Spinal cord (tissue), 10 donors: ENCODE measurements at places on chromosomes 1 and 21. TPM values are rescaled to one million over a fixed set of nuclear protein-coding genes. Genes with fewer than 3 reads are reported as not detected.

GRCh38 chr1:44243782-44244495 lies 30.7 kb downstream of the DMAP1 start:
- peaks cover 51% of the 10 kb centered on the region for H3K36me3 ChIP-seq
- peaks cover 37% of the 10 kb centered on the region for H3K4me1 ChIP-seq
- no peak overlapping the region for H3K27ac ChIP-seq

DNA sequence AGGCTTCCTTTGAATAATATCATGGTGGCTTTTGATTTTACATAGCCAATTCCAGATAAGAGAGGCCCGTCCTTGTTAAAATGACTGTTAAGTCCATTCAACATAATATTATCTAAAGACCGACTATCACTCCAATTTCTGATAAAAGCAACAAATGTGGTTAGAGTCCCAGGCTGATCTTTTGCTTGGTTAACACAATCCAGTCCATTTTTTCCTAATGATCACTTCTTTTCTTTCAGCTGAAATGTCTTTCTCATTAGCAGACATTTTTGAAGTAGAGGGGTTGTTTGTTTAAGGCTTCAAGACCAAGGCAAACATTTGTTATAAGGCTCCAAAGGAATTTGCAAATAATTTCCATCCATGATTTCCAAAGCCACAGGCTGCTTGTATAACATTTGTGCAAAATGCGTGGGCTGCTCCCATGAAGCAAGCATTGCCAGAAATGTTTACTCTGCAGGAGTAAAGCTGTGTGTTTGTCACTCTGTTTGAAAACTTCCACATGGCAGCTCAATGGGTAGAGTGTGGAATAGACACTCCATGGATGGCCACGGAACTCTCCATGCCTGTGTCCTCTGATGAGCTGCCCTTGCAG lies 111.5 kb downstream of the PSMG1 start:
- no peaks in the 10 kb centered on the region for H3K36me3 ChIP-seq
- H3K4me3 ChIP-seq = no peak overlapping the region
- peaks cover 10% of the 10 kb centered on the region for H3K4me1 ChIP-seq
- no peaks in the 10 kb centered on the region for H3K27me3 ChIP-seq
- no peak for DNase-seq
- H3K27ac ChIP-seq = no peak overlapping the region

GRCh38 chr1:160236806-160237205 lies 25.5 kb downstream of the DCAF8 start:
- H3K27ac ChIP-seq = no peak overlapping the region
- H3K36me3 ChIP-seq = peaks cover 46% of the 10 kb centered on the region
- H3K27me3 ChIP-seq = no peaks in the 10 kb centered on the region
- no peak for DNase-seq
- no peak overlapping the region for H3K4me3 ChIP-seq
- no peaks in the 10 kb centered on the region for H3K4me1 ChIP-seq

GRCh38 chr1:104195395-104195794 lies 445.7 kb downstream of the AMY1C start:
- H3K27ac ChIP-seq = no peak overlapping the region
- H3K4me1 ChIP-seq = no peaks in the 10 kb centered on the region
- no peak for DNase-seq
- H3K27me3 ChIP-seq = no peaks in the 10 kb centered on the region
- no peak overlapping the region for H3K4me3 ChIP-seq

DNA sequence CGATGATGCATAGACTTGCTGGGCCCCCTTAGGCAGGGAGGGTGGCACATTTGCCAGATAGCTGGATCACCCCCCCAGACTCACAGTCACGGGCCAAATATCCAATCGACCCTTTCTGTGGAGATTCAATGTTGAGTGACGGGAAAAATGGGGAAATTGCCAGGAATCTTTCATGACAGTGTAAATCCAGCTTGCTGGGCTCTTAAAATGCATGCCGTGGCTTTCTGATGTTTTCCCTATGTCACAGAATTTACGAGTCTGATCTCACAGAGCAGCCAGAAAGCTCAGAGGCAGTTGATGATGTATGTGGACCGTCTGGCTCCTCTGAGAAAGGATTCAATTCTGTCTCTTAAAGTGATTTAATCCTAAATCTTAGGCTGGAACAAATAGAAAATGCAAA lies 150.1 kb upstream of the ZNF644 start:
- H3K4me1 ChIP-seq = peaks cover 3% of the 10 kb centered on the region
- DNase-seq = no peak
- H3K27ac ChIP-seq = no peak overlapping the region
- no peaks in the 10 kb centered on the region for H3K36me3 ChIP-seq
- H3K27me3 ChIP-seq = no peaks in the 10 kb centered on the region

GRCh38 chr21:40967771-40968170 lies 120.8 kb upstream of the DSCAM start:
- H3K4me1 ChIP-seq = no peaks in the 10 kb centered on the region
- no peaks in the 10 kb centered on the region for H3K27me3 ChIP-seq
- H3K27ac ChIP-seq = no peak overlapping the region
- no peak for DNase-seq

DNA sequence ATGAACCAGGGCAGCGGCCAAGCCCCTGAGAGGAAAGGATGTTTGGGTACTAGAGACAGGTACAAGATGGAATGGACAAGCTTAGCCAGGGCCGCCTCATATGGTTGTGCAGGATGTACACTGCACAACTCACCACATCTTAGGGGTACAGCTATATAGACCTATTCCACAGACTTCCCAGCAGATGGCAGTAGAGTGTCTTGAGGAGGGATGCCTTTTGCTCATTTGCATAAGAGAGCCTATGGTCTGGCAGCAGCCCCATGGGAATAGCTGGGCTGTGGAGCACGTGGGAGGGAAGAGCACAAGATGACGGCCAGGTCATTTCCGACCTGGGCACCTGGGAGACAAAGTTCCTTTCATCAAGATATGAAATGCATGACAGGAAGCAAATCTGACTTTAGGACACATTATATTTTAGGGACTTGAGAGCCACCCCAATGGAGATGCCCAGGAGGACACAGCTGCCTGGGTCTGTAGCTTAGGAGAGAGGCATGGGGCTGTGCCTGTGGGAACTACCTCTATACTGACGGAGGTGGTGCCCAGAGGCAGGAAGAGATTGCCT lies 215.5 kb downstream of the KCNJ6 start:
- peaks cover 3% of the 10 kb centered on the region for H3K4me1 ChIP-seq
- no peaks in the 10 kb centered on the region for H3K36me3 ChIP-seq
- H3K27me3 ChIP-seq = no peaks in the 10 kb centered on the region
- peak; percentile 91 for DNase-seq
- H3K27ac ChIP-seq = no peak overlapping the region

DNA sequence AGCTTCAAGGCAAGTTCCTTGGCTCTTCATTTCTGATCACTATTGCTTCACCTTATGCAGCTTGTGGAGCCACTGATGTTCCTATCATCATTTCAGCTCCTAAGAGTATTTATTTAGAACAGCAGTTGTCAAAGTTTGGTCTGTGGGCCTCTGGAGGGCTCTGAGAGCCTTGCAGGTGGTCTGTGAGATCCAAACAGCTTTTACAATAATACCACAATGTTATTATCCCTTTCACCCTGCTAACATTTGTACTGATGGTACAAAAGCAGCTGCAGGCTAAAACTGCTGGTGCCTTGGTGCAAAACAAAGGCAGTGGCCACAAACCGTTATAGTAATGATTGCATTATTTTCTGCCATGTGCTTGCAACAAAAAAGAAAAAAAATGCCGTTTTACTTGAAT lies 33.8 kb downstream of the PATJ start:
- no peaks in the 10 kb centered on the region for H3K27me3 ChIP-seq
- no peak overlapping the region for H3K4me3 ChIP-seq
- no peak for DNase-seq
- H3K27ac ChIP-seq = no peak overlapping the region

DNA sequence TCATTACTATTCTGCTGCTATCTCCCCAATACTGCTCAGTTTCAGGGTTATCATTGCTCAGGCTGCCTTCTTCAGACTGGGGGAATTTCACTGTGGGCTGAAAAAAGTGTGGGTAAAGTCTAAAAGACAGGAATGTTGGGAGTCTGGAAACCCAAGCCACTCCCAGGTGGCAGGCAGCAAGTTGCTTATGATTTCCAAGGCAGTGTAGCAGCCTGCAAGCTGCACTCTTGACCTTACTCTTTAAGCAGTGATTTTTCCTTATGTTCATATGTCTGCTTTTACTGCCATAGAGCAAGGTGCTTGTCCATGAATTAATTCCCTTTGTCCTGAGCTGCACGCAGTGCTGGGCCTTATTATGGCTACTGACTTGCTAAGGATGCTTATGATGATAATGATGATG lies 53.1 kb downstream of the PHC2 start:
- no peak overlapping the region for H3K4me3 ChIP-seq
- DNase-seq = no peak
- no peaks in the 10 kb centered on the region for H3K27me3 ChIP-seq

DNA sequence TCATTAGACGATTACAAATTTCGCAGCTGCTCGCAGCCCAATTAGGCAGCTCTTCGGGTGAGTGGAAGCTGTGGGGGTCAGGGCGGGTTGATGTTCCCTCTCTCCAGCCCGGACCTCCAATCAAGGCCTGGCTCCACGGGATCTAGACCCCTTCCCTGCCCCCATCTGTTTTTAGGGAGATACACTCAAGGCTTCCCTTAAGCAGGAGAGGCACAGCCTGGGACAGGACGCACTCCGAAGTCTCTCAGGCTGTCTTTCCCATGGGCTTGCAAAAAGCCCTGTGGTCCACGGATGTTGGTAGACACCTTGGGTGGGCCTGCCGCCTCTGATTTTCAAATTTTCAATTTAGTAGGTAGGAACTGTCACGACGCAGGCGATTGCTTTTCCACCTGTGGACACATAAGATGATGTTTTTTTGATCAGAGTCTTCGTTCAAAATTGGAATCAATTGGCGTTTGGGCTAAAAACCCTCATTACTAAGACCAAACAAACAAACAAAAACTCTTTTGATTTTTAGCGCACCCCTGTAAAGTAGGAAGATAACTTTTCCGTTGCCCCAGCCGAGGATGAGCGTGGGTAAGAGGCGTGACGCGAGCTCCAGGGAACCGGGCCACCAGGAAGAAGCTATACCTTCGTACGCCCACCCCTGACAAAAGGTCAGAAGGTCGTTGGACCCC lies 2.5 kb upstream of the LHX8 start:
- peaks cover 98% of the 10 kb centered on the region for H3K27me3 ChIP-seq
- no peak overlapping the region for H3K27ac ChIP-seq
- peaks cover 35% of the 10 kb centered on the region for H3K4me1 ChIP-seq
- no peaks in the 10 kb centered on the region for H3K36me3 ChIP-seq

GRCh38 chr1:9836632-9836960 lies 12.8 kb upstream of the CLSTN1 start:
- no peak overlapping the region for H3K27ac ChIP-seq
- no peak overlapping the region for H3K4me3 ChIP-seq
- DNase-seq = no peak
- no peaks in the 10 kb centered on the region for H3K27me3 ChIP-seq
- peaks cover 30% of the 10 kb centered on the region for H3K4me1 ChIP-seq

- no peak overlapping the region for H3K4me3 ChIP-seq
- H3K27me3 ChIP-seq = no peaks in the 10 kb centered on the region
- no peak overlapping the region for H3K27ac ChIP-seq
- DNase-seq = no peak
- H3K36me3 ChIP-seq = peaks cover 26% of the 10 kb centered on the region
- peaks cover 3% of the 10 kb centered on the region for H3K4me1 ChIP-seq
Observed at GRCh38 chr1:12348113-12348512, 118.3 kb downstream of the VPS13D start.

GRCh38 chr1:168392958-168393549 lies 112.4 kb downstream of the TBX19 start:
- H3K4me3 ChIP-seq = no peak overlapping the region
- H3K36me3 ChIP-seq = no peaks in the 10 kb centered on the region
- no peaks in the 10 kb centered on the region for H3K27me3 ChIP-seq
- no peak for DNase-seq
- peaks cover 3% of the 10 kb centered on the region for H3K4me1 ChIP-seq

GRCh38 chr1:183138301-183138700 lies 47.8 kb upstream of the LAMC2 start:
- DNase-seq = no peak
- peaks cover 23% of the 10 kb centered on the region for H3K36me3 ChIP-seq
- no peaks in the 10 kb centered on the region for H3K27me3 ChIP-seq

DNA sequence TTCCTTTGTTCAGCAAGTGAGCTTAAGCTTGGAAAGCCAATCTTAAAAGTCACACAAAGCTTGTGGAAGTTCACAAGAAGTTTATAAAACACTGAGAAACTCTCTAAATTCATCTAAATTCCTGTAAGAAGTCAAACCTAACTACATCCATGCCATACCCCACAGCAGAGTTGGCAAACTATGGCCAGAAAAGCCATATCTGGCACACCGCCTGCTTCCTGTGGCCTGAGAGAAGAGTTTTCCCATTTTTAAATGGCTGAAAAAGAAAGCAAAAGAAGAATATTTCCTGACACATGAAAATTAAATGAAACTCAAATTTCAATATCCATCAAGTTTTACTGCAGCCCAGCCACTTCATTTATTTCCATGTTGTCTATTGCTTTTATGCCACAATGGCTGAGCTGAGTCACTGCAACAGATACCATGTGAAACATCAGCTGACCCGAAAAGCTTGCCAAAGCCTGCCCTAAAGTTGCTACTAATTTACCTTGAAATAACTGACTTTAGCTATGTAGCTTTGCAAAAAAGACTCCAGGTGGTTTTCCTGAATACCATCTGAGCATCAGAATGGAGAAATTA lies 237.1 kb downstream of the SLC45A1 start:
- DNase-seq = no peak
- H3K27me3 ChIP-seq = no peaks in the 10 kb centered on the region
- H3K27ac ChIP-seq = no peak overlapping the region
- H3K36me3 ChIP-seq = peaks cover 6% of the 10 kb centered on the region
- no peak overlapping the region for H3K4me3 ChIP-seq

DNA sequence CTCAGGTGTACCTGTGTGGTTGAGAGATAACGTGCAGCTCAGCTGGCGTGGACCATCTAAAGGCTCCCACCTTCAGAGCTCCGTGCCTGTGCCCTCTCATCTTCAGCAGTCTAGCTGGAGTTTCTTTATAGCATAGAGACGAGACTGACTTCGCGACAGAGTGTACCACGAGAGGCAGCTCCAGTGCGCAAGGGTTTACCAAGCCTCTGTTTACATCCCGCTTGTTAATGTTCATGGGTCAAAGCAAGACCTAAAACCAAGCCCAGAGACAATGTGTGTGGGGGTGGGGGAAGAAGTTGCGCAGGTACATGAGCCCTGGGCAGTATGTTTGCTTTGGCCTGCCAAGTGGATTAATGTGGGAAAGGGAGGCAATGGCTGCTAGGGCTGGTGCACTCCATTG lies 15.6 kb downstream of the RHOU start:
- H3K4me3 ChIP-seq = no peak overlapping the region
- H3K27ac ChIP-seq = no peak overlapping the region
- DNase-seq = no peak
- peaks cover 3% of the 10 kb centered on the region for H3K36me3 ChIP-seq

- H3K4me1 ChIP-seq = no peaks in the 10 kb centered on the region
- no peak overlapping the region for H3K27ac ChIP-seq
- H3K27me3 ChIP-seq = no peaks in the 10 kb centered on the region
- no peak for DNase-seq
- no peaks in the 10 kb centered on the region for H3K36me3 ChIP-seq
Observed at GRCh38 chr1:106406114-106406513, 650.4 kb upstream of the PRMT6 start.

MAP7D1 gene
- total RNA-seq = 64.5 TPM

SLC30A10 gene
- 27.1 TPM for total RNA-seq

HSD3B1 gene
- 0.61 TPM for total RNA-seq

CDC14A gene
- total RNA-seq = 13.8 TPM

FMN2 gene
- total RNA-seq = 17.1 TPM

AMY1A gene
- not detected for total RNA-seq

SLC2A5 gene
- total RNA-seq = 5.2 TPM

METTL18 gene
- total RNA-seq = 16.2 TPM

AK4 gene
- 21.7 TPM for total RNA-seq

CD1B gene
- total RNA-seq = not detected

DNMT3L gene
- total RNA-seq = not detected

SMG5 gene
- total RNA-seq = 50.9 TPM
